ENCODE measurements at places on chromosomes 12 and 14.

- DNase-seq: no peak
Observed at GRCh38 chr12:57216921-57217879, 606 bp downstream of the NXPH4 start.

DNA sequence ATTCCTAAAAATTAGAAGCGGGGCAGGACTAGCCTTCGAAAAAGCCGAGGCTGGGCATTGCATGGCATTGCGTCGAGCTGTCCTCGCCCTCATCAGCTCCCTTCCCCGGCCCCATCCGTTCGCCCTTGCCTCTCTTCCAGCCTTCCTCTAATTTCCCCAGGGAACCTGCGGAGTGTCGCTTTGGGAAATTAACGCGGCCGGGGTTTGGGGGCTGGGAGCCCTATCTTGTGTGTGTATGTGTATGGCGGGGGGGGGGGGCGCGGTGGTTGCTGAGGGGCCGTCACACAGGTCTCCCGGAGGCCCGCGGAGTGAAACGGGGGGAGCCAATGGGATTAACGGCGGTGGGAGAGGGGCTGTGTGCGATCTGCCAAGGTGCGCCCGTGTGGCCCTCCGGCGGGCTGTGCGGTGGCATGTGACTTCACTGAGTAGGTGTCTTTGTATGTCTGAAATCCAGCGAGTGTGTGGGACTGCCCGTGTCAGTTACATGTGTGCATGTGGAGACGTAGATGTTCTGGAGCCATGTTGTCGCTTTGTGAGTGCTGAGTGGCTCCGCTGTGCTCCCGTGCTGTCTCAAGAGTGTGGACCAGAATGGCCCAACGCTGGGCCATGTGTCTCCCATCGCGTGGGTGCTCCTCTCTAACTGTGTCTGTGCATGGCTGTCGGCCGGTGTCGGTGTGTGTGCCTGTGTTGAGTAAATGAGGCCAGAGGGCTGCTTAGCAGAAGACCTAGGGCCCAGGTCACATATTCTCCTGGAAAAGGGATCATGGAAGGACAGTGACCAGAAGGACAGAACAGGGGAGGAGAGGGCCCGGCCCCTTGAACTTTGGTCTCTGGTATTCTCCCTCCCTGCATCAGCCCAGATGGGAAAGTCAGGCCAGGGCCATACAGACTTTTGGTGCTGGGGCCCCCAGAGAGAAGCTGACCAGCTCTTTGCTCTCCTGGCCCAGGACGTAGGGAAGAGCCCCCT, 1.5 kb downstream of the PTMS start:
- no peak for DNase-seq

DNA sequence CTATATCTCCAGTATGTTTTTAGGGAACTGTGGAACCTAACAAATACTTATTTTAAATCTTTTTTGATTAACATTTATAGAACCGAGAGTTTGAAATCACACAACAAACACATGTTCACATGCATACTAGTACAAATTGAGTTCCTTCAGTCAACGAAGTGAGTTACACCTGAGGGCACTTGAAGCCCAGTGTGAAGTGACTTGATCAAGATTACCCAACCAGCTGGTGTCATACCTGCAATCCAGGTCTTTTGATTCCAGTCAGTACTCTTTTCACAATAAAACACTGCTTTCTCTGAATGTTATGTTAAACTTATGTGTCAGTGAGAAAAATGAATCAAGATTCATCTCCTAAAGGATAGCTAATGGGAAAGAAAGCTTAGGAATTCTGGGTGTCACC, 35.2 kb downstream of the VRK1 start:
- no peak for DNase-seq

DNA sequence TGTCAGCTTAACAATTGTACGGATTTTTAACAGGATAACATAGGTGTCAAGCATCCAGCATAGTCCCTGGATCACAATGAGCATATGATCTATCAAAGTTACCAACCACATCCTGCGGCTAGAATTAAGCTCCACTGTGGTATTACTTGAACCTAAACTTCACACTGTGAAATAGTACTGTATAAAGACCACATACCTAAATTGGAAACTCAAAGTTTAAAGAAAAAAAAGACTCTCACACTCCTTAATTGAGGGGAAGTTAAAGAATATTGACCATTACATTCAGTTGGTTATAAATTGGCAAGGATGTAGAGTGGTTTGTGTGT, 133.0 kb upstream of the PZP start:
- no peak for DNase-seq

DNA sequence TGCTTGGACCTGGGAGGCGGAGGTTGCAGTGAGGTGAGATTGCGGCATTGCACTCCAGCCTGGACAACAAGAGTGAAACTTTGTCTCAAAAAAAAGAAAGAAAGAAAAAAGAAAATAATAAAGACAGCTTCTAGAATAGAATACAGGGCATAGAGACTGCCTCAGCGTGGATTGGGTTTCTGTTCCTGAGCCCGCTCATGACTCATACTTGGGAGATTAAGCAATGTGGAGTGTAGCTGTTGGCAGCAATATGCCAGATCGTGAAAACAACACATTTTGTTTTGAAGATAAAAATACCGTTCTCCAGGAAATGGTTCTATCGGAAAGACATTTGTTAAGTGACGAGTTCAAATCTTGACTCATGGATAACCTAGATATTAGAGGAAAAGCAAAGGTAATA, 67.2 kb downstream of the GLT1D1 start:
- DNase-seq: no peak

- no peak for DNase-seq
Observed at GRCh38 chr12:91773749-91774429, 371.8 kb downstream of the BTG1 start.
